ENCODE measurements at places on chromosomes 3 and 15.

DNA sequence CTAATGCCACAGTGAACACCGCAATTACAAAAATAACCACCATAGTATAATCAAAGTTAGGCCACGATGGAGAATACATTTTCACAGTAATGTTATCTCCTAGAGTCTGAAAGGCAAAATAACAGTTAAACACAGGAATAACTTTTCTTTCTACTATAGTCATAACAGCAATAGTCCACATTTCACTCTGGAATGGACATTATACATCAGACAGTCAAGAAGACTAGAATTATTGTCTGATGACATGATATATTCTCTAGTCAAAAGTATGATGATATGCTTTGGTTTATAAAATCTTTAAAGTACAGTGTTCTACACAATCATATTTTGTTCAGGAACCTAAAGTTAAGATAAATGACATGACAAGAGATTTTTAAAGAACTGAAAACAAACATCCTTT lies 18.0 kb downstream of the SPPL2A start:
- no peak for DNase-seq

DNA sequence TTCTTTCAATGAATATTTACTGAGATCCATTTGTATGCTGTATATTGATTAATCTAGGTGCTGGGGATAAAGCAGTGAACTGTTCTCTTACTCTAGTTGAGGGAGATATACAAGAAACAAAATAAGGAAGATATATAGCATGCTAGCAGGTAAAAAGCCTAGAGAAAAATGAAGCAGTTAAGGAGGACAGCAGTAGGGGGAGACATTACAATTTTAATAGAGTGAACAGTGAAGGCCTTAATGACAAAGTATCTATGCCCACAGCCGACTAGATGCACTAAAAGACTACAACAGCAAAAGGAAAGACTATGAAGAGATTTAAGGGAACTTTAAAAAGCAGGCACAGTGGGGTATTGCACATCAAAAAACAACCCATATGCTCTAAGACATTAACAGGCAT lies 81.4 kb downstream of the XRN1 start:
- no peak for DNase-seq

- DNase-seq, result no peak
Measured at GRCh38 chr3:43369404-43370292, 83.3 kb downstream of the SNRK start.

DNA sequence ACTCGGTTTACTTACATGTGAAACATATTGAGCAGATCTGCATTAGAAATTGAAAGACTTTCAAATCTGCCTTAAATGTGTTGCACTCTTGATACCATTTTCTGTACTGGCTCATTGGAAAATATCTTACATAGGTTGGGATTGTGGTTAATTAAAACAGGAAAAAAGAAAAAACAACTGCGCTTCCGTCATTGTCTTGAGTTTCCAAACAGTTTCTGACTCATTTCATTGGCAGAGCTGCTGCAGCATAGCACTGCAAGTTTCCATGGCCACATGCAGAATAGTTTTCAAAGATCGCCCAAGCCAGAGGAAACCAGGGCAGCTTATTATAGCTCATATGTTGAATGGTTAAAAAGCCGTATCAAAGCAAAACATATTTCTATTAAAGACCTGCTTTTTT lies 446.6 kb upstream of the BCHE start:
- DNase-seq, result no peak

GRCh38 chr3:183252973-183253527 lies at the start of gene B3GNT5:
Gene B3GNT5, plus strand, starts transcription at chr3:183253253. Its CDS starts 16,546 bp downstream, at chr3:183269799.
- DNase-seq, result peak; percentile 57

- DNase-seq, result no peak
Measured at GRCh38 chr3:4552811-4553210, 59.7 kb downstream of the ITPR1 start.

- DNase-seq, result no peak
Measured at GRCh38 chr3:69445024-69445423, 59.1 kb upstream of the FRMD4B start.

DNA sequence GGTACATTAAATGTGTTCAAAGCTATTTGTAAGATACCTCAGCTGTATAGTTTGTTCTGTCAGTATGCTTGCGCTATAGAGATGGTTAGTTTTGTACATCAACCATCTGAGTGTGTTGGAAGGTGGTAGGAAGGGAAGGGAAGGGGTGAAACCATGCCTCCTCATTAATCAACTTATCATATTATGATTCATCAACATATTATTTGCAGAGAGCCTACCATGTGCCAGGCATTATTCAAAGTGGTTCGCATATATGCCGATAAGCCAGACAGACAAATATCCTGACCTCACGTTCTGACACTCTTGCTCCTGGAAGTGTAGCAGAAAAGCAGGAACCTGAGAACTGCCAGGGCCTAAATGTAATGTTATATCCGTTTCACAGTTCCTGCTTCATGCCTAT lies 248.1 kb upstream of the NR2E3 start:
- DNase-seq, result no peak

DNA sequence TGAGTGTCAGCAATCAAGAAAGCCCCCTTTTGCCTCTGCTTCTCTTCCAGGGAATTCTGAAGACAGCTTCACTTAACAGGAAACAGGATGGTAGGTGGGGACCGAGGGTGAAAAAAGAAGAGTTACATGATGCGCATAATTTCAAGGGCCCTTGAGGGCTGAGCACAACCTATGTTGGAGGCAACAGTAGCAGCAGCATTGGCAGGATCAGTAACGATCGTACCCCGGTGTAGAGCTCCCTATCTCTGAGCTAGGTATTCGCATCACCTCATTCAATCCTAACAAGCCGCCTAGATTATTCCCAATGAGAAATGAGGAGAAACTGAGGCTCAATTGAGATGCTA lies 432 bp upstream of the RAD54L2 start:
- no peak for DNase-seq

DNA sequence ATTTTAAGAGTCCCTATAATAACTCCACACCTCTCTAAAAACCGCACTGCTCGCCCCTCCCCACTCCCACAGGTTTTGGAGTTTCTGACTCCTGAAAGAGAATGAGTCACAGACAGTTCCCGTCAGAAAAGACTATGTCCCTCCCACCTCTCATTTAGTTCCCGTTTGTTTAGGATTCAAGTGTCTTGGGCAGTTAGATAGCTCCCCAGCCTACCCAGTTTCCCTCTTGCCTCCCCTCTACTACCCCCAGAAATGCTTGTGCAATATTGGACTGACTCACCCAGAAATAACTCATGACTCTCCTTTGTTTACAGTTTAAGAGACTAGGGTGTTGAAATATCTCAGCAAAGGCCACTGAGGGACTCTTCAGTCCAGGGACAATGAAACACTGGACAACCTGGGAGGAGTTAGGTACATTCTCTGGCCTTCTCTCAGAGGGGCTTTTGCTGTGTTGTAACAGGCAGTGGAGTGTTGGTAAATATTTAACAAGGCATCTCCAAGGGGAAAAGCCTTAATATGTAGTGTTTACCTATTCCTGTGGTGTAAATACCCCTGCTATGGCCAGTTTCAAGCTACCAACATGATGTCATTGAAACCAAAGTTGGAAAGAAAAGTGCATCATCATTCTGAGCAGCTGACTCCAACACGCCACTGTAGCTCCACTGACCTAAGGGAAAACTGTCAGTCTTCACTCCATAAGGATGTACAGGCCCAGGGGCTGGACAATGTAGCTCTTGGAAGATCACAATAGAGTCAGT lies 96.1 kb upstream of the CHD2 start:
- peak; percentile 78 for DNase-seq

DNA sequence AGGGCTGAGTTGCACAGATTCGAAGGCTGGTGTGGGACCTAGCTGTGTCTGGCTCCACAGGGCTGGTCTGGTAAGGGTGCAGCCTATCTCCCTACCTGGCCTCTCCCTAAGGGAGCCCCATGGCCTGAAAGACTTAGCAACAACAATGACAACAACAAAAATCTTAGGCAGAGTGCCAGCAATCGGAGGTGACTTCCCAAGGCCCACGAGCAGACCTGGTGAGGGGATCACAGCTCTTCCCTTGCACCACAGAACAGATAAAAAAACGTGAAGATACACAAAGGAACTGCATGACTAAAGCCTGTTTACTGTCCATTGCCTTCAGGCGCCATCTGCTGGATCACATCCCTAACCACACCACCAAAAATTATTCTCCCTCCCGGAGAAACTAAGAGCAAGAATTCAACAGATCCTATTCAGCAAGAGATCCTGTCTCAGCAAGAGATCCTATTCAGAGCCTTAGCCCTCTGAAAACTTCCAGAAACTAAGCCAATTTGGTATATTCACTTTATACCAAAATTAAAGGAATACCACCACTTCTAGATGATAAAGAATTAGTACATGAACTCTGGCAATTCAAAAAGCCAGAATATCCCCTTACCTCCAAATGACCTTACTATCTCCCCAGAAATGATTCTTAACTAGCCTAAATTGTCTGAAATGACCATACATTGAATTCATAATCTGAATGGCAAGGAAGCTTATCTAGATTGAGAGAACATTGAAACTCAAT lies 24.1 kb upstream of the OR5K4 start:
- peak; percentile 32 for DNase-seq

DNA sequence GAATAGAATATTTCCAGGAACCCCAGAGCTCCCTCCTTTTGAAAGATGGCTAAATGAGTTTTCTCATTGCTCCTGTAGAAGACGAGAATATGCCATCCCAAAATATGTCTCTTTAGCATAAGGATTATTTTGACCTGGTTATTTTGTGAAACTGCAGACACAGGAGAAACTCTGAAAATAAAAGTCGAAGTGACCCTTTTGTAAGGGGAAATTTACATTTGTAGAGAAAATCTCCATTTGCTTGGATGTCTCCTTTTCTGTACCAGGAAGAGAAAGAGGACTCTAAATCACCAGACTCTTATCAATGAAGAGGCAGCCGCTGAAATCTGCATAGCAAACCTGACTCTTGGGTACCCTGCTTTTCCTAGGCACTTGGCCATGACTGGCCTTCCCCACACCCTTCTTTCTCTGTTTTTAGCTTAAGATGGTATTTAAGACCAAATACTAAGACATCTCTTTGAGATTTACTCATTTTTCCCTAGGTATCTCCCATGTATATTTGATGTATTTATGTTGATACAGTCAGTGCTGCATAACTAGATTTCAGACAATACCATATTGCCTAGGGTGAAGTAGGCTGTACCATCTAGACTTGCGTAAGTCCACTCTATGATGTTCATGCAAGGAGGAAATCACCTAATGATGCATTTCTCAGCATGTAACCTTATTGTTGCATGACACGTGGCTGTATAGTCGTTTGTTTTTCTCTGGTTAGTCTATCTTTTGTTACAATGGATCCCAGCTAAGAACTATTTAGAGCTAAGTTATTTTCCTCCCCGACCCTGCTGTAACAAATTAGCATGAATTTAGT lies 98.2 kb upstream of the UBE3A start:
- no peak for DNase-seq

- DNase-seq, result no peak
Measured at GRCh38 chr3:183527428-183528379, 27.8 kb downstream of the KLHL6 start.

DNA sequence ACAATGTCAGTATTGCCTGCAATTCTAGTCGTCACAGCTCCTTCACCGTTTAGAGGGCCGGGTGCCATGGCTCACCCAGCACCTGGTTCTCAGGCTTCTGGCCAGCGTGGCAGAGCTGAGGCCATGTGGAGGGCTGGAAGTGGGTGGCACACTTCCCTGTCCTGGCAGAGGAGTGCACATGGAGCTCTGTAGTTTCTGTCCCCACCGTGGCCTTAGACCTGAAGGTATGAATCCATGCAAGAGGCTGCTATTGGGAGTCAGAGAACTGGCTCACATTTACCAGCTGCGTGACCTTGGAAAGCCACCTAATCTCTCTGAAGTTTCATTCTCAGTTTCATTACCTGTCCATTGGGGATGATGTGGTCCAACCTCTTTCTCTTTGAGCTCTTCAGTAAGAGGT lies 22.2 kb downstream of the EPHB1 start:
- no peak for DNase-seq

DNA sequence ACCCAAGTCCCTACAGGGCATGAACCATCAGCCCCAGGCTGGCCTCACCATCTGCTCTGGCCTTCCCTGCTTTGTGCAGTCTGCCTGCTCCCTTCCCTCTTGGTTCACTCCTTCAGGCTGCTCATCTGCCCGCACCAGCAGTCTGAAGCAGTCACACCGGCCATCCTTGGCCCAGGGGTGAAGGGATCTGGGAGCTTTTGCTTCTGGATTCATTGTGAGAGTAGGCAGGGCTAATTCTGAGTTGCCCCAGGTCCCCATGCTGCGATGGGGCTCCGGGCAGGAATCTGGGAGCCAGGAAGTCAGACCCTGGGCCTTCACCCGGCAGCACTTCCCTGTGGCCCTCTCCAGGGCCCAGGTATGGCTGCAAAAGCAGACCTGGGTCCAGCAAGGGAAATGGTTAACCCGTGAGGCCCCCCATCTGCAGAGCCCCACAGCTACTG lies 99.7 kb downstream of the VGLL4 start:
- DNase-seq, result no peak

DNA sequence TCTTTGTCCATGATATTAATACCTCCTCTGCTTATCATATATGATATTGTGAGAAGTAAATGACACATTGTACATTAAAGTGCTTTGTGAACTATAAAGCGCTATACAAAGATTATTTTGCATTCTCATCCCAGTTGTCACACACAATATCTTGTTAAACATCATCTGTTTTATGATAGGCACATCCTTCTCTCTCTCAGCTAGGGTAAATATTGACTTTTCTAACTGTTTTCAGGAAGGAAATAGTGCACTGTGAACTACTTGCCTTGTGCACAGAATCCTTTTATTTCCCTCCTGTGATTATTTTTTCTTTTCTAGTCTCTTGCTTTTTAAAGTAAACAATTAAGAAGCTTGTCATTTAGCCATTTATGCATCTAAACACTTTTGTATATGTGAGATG lies 388.2 kb downstream of the LPP start:
- DNase-seq, result no peak

- no peak for DNase-seq
Measured at GRCh38 chr3:10206166-10206511, 41.4 kb downstream of the IRAK2 start.

GRCh38 chr3:180615954-180616353 lies 14.0 kb downstream of the TTC14 start:
- no peak for DNase-seq

- no peak for DNase-seq
Measured at GRCh38 chr15:90412356-90413194, 24.5 kb downstream of the IQGAP1 start.

GRCh38 chr3:56557831-56558170 lies 826 bp downstream of the CCDC66 start:
- DNase-seq, result no peak

GRCh38 chr3:127339016-127339415 lies 51.2 kb upstream of the PRR20G start:
- DNase-seq, result no peak

GRCh38 chr3:59189526-59189925 lies 139.7 kb upstream of the CFAP20DC start:
- no peak for DNase-seq

- DNase-seq, result no peak
Measured at GRCh38 chr3:162224746-162225145, 728.1 kb downstream of the OTOL1 start.

All from stimulated activated CD4-positive, alpha-beta T cell treated with anti-CD3 and anti-CD28 coated beads, Interleukin-4, amount 100 ng/mL, for 1 hour (primary cell).